ENCODE measurements at places on chromosomes 2 and 18. TPM values are rescaled to one million over a fixed set of nuclear protein-coding genes. Genes with fewer than 3 reads are reported as not detected.

DNA sequence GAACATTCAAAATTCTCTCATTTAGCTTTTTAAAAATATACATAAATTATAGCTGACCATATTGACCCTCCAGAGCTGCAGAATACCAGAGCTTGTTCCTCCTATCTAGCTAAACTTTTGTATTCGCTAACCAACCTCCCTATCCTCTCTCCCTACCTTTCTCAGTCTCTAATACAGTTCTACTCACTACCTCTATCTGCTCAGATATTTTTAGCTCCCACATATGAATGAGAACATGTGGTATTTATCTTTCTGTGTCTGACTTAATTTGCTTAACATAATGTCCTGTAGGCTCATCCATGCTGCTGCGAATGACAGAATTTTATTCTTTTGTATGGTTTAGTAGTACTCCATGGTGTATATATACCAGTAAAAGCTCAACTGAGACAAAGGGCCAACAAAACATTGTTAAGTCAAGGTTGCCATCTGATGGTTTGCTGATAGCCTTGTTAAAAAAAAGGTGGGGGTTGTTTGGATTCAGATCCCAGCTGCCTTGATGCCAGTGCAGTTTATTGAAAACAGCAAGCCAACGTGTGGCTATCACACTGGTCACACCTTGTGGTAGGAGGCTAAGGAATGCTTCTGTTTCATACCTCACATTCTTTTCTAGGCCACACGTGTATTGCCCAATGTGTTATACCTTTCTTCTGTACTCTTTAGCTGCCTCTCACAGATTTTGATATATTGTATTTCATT is 101.5 kb downstream of the VWA3B start:
- H3K4me1 ChIP-seq = no peaks in the 10 kb centered on the region
- DNase-seq = peak; percentile 8
- H3K36me3 ChIP-seq = no peaks in the 10 kb centered on the region
- H3K4me3 ChIP-seq = no peak overlapping the region
- H3K27ac ChIP-seq = no peak overlapping the region

The IL1A gene
- not detected for total RNA-seq

The TEX44 gene
- total RNA-seq = not detected

DNA sequence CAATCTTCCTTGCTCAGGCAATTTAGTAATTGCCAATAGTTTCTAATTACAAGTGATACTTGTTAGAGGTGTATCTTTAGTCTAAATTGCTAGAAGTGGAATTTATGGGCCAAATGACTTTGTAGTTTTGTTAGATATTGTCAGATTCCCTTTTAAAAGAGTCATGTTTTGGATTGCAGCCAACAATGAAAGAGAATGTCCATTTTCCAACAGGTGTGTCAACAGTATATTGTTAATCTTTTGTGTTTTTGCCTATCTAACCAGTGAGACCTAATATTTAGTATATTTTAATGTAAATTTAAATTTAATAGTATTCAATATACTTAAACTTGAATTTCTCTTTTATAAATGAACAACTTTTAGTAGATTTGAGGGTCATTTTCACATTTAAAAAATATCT is 259.4 kb upstream of the ETAA1 start:
- DNase-seq = no peak
- no peak overlapping the region for H3K4me3 ChIP-seq
- H3K4me1 ChIP-seq = no peaks in the 10 kb centered on the region
- no peaks in the 10 kb centered on the region for H3K27me3 ChIP-seq
- no peaks in the 10 kb centered on the region for H3K36me3 ChIP-seq
